Left renal pelvis (tissue), 4 donors: ENCODE measurements at places on chromosomes 5 and 9.

DNA sequence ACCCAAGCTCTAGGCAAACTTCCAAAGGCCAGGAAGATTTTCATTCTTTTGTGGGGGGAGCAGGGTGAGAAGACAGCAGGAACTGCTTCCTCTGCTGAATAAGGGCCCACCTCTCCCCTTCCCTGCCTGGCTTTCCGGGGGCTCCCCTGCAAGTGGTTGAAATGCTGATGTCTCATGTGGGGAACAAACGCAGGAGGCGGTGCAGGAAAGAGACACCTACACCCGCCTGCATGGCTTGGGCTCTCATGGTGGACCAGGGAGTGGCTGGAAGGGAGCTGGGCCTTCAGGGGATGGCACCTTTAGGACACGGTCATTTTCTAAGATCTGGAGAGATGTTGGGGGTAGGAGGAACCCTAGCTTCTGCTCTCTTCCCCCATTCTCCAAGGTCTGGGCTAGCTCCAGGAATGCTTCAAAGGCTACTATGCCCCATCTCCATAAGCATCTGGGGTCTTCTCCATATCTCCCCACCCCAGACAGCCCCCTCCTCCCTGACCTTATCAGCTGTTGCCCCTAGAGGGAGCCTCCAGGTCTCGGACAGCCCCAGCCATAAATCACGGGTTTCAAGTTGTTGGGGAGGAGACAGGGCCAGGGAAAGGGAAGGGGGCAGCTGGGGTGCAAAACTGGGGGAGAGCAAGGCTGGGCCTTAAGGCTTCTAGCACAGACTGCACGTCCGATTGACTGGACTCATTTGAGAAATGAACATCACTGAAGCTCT lies 76.6 kb downstream of the PSD2 start:
- no peak for DNase-seq

DNA sequence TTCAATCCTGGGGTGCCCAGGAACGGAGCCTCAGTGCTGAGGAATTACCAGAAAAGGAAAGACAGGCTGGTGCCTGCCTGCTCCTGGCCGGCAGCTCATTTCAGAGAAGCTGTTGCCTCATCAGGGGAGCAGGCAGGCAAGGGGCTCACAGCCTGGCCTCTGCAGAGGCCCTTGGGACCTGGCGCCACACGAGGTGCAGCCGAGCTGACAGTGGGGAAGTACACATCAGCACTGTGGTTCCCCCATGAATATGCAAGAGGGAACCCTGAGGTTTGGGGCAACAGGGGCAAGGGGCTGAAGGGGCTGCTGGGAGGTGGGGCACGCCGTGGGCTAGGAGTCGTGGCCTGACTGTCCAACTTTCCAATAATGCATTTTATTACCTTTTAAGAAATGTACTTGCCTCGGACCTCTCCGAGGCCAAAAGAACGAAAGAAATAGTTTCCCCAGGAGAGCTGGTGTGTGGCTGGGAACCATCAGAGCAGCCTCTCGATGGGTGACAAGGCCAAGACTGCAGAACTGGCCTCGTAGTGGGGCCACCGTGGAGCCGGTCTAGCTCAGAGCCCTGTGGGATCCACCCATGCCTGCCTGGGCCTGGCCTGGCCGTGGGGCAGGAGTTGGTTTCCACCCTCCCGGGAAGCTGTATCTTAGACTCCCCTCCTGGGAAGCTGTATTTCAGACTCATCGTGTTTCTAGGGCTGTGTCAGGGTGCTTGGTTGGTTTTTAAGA lies 198.6 kb downstream of the PAX5 start:
- DNase-seq: no peak

GRCh38 chr5:42760426-42760825 lies 3.8 kb downstream of the CCDC152 start:
- DNase-seq: no peak

- DNase-seq: no peak
These were observed 3.5 kb downstream of the IRF1 start for GRCh38 chr5:132487095-132487428.

- DNase-seq: no peak
These were observed 11.9 kb upstream of the COX7C start for GRCh38 chr5:86605881-86606280.
